ENCODE measurements at places on chromosomes 2 and 18.

DNA sequence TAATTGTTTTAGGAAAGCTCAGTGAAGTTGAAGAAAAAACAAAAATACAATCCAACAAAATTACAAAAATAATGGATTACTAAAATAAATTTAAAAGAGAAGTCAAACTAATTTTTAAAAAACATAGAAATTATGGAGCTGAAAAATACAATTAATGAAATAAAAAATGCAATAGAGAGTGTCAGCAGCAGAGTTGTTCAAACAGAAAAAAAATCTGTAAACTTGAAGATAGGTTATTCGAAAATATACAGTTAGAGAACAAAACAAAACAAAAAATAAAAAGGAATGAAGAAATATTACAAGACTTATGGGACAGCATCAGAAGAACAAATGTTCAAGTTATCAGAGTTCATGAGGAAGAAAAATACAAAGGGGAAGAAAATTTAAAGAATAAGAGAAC, 114.7 kb downstream of the GULP1 start:
- no peak for DNase-seq

DNA sequence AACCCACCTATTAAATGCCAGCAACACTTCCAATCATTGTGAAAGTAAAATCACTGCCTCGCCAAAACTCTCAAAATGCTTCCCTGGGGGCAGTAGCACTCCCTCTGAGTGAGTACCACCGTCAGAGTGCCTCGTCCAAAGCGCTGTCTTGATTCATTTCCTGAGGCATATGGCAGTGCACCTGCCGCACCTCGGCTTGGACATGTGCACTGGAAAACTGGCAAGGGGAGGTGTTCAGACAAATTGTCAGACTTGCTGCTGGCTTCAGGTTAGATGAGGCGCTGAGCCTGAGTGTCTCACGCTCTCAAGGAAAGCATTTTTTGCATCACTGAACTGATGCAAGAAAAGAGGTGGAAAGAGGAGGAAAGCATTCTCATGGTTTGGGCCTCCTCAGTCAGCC, 132.8 kb downstream of the ATL2 start:
- DNase-seq, result no peak

GRCh38 chr2:157302492-157303099, 23.0 kb downstream of the ERMN start:
- DNase-seq, result no peak

GRCh38 chr2:217919204-217919603, 83.6 kb downstream of the TNS1 start:
- no peak for DNase-seq
